ENCODE measurements at places on chromosomes 7 and 10.

- DNase-seq = no peak
Observed at GRCh38 chr7:21185653-21186265, 242.1 kb upstream of the SP4 start.

DNA sequence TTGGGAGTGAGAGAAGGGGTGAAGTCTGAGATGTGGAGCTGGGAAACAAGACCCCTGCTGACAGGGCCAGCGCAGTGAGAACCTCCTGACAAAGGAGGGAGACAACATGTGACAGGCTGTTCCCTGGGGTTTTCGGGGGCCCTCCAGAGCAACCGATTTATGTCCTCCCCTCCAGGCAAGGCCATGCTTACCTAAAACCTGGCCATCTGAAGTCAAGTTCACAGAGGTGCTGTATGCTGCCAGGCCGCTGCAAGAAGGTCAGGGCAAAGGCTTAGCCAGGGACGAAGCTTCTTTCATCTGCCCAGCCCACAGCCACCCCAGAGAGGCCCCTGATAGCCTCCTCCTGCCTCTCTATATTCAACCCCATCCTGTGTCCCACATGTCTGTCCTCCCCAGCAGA is 20.6 kb downstream of the NPC1L1 start:
- no peak for DNase-seq

GRCh38 chr7:152189061-152189460 is 163.6 kb downstream of the GALNT11 start:
- DNase-seq = no peak

- DNase-seq = no peak
Observed at GRCh38 chr7:143015084-143015483, 11.8 kb downstream of the OR9A2 start.

DNA sequence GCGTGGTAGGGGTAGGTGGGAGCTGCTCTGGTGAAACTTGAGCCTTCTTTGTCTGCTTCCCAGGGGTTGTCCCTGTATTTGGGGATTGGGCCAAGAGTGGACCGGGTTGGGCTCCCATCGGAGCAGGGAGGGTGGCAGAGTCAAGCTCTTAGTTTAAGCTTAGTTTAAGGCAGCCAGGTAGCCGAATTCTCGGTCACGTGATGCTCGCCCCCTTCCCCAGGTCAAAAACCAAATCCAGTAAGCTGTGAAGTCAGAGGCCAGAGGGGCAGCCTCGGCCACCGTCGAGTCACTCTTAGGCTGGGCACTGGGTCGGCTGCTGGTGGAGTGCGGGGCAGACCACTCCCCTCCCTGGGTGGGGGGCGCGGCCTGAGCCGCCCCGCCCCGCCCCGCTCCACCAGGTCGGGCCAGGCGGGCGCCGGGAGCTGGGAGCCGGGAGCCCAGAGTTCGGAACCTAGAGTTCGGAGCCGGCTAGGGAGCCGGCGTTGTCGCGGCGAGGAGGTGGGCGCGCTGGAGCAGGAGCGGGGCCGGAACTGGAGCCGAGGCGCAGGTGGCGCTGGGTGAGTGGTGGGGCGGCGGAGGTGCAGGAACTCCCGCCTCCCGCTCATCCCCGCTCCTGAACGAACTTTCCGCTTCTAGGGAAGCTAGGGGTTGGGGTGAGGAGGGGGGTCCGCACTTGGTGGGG is 2.8 kb upstream of the LZTS2 start:
- DNase-seq = no peak

GRCh38 chr7:47291461-47292081 is 290.3 kb downstream of the TNS3 start:
- DNase-seq = no peak

DNA sequence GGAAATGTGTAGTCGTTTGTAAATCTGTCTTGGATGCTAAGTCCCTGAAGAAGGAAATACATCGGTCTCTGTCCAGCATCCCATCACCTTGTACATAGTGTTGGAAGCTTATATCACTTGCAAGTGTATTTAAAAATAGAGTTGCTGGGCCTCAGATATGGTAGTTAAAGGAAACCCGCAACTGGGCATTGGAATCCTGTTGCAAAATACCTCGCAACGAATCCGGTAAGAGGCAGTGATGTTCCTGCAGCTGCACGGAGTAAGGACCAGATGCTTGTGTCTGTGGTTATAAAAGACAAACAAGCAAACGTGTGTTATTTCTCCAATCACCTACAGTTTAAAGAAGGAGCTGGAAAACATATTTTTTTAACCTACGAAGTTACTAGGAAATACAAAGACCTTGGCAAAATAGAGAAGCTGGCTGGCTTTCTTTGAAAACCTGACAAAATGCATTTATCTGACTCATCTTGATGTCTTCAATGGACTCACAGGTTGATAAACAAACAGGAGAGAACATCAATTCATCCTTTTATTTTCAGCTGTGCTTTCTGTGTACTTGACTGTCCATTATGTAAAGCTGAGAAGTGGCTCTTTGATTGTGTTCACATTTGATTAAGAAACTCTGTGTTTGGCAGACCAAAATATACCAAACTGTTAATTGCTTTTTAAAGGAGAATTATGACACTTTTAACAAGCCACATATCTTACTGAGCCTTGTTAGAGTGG is 326.4 kb downstream of the SFMBT2 start:
- no peak for DNase-seq

DNA sequence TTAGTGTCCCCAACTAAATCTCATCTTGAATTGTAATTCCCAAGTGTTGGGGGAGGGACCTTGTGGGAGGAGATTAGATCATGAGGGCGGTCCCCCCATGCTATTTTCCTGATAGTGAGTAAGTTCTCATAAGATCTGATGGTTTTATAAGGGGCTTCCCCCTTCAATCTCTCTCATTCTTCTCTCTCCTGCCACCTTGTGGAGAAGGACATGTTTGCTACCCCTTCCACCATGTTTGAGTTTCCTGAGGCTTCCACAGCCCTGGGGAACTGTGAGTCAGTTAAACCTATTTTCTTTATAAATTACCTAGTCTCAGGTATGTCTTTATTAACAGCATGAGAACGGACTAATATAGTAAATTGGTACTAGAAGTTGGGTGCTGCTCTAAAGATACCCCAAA is 365.6 kb downstream of the ANKRD7 start:
- no peak for DNase-seq

- no peak for DNase-seq
Observed at GRCh38 chr7:75866114-75866488, 12.7 kb upstream of the RHBDD2 start.

DNA sequence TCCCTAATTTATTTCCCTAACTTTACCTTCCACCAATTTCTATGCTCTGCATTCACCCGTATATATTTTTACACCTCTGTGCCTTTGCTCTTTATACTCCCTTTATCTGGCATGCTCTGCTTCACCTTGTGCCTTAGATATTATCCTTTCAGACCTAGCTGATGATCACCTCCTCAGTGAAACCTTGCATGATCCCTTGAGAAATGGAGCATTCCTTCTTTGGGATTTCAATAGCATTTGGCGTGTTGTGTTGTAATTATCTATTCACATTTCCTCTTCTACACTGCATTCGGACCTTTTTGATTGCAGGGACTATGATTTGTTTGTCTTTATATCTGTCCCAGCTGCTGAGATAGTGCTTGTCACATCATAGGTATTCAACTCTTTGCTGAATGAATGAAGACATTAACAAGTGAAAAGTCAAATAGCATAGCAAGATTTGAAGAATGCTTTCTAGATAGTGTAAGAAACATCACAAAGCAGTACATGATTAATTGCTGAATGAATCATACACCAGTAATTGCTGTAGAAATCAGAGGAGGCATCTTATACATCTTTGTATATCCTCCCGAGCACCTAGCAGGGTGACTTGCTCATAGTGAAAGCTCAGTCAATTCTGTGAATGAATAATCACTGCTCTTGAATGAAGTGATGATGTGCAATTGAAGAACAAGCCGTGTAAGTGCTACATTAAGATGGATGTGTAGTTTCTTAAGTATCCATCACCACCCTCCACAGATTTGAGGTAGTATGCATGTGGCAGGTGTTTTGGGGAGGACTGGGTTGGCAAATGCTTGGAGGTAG is 2.0 kb upstream of the TM9SF3 start:
- DNase-seq = no peak

GRCh38 chr10:103175580-103176285 is 17.3 kb downstream of the NT5C2 start:
- no peak for DNase-seq

- DNase-seq = peak; percentile 53
Observed at GRCh38 chr7:34162677-34163076, 257.3 kb downstream of the BMPER start.

- no peak for DNase-seq
Observed at GRCh38 chr7:28068811-28069216, 111.8 kb downstream of the JAZF1 start.

- DNase-seq = no peak
Observed at GRCh38 chr10:34177445-34177844, 637.7 kb downstream of the PARD3 start.

- no peak for DNase-seq
Observed at GRCh38 chr10:110525349-110526260, 27.9 kb downstream of the DUSP5 start.

GRCh38 chr7:45985902-45986301 is 64.8 kb upstream of the IGFBP3 start:
- DNase-seq = no peak

DNA sequence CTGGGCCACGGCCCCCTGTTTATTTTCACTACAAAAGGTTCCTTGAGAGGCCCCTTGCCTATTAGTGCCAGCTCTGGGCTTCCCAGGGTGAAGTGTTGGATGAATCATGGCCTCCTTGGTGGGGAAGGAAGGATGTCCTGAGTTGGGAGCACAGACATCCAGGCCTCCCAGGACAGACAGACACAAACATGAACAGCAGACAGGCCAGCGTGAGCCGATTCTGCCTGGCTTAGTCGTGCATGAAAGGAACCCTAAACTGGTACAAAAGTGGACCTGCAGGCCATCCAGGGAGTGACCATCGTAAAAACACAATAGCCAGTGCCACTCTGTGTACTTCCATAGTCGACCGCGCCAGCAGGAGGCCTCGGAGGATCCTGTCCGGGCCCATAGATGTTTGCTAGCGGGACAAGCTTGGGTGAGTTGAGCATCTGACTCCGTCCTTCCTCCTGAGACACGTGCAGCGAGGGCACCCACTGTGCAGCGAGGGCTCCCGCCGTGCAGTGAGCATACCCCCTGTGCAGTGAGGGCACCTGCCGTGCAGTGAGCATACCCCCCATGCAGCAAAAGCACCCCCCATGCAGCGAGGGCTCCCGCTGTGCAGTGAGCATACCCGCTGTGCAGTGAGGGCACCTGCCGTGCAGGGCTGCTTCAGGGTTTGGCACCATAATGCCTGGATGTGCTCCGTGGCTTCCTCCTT is 51.3 kb upstream of the PRKAR1B start:
- DNase-seq = peak; percentile 35

GRCh38 chr7:66638309-66639099 is 9.8 kb downstream of the KCTD7 start:
- no peak for DNase-seq

GRCh38 chr10:118057361-118057760 is 10.6 kb upstream of the RAB11FIP2 start:
- DNase-seq = no peak

Data from NCI-H1105 (cell line).